G401 (cell line): ENCODE measurements at places on chromosomes 5 and 9.
A peak's percentile ranks its signal among the peaks of the same experiment; 100 is the strongest.

GRCh38 chr5:112127861-112128260 is 291.2 kb downstream of the EPB41L4A start:
- peak; percentile 96 for DNase-seq

- no peak for DNase-seq
Measured at GRCh38 chr5:148763996-148764395, 62.4 kb upstream of the ADRB2 start.

- no peak for DNase-seq
Measured at GRCh38 chr5:138981586-138981985, 106.5 kb upstream of the LRRTM2 start.

DNA sequence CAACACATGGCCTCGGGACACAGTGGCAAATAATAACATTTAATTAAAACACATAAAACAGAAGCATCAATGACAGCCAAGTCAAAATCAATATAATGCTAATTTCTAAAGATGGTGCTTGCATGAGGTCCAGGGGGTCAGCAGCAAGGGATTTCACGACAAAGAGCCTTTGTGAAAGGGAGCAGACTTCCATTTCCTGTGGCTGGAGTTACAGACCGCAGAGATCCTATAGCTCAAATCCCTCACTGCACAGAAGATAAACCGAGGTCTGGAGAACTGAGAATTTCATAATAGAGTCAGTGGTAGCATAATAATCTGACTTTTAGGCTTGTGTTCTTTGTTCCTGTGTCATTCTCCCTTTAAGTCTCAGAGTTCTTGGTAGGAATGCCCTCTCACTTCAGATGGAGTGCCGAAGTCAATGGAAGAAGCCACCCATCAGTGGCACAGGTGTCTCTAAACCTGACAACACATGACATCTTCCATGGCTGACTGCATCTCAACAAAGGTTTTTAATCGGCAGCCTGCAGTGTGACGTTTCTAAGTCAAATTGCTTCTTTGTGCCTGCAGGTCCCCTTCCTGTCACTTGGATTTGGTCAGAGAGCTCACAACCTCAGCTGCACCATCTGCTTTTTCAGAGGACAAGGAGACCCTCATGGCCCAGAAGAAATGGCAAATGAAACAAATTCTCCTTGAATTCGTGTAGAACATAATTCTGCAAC is 67.4 kb downstream of the CARTPT start:
- no peak for DNase-seq

GRCh38 chr5:109186759-109187158 is 223.0 kb downstream of the PJA2 start:
- DNase-seq = no peak

- no peak for DNase-seq
Measured at GRCh38 chr5:133494232-133494922, 118.0 kb downstream of the FSTL4 start.

DNA sequence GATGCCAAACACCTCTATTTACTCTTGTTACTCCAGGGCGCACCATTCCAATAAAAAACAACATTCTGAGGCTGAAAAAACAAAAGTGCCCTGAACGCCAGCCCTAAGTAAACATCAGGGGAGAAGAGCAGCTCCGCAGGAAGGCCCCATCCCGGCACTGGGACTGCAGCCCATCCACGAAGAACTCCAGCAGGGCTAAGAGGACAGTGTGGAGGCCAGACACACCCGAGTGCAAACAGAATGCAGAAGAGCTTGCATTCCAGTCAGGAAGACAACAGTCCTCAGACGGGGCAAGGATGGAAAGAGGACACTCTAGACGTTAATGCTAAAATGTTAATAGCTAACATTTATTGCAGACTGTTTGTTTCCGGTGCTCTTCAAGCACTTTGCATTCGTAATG is 33.0 kb downstream of the FAM240B start:
- DNase-seq = no peak

GRCh38 chr9:119436261-119436660 is 67.0 kb upstream of the BRINP1 start:
- no peak for DNase-seq

GRCh38 chr5:54756301-54756700 is 229.1 kb downstream of the ESM1 start:
- no peak for DNase-seq

GRCh38 chr9:23573800-23574199 is 252.2 kb downstream of the ELAVL2 start:
- no peak for DNase-seq

GRCh38 chr5:88889189-88890069 is 6.4 kb upstream of the MEF2C start:
- peak; percentile 49 for DNase-seq

- DNase-seq = no peak
Measured at GRCh38 chr9:3032898-3033297, 189.0 kb upstream of the PUM3 start.

- peak; percentile 81 for DNase-seq
Measured at GRCh38 chr9:133116346-133117231, 4.5 kb downstream of the RALGDS start.

GRCh38 chr5:140591747-140592372 is 27.2 kb downstream of the SLC35A4 start:
- no peak for DNase-seq

DNA sequence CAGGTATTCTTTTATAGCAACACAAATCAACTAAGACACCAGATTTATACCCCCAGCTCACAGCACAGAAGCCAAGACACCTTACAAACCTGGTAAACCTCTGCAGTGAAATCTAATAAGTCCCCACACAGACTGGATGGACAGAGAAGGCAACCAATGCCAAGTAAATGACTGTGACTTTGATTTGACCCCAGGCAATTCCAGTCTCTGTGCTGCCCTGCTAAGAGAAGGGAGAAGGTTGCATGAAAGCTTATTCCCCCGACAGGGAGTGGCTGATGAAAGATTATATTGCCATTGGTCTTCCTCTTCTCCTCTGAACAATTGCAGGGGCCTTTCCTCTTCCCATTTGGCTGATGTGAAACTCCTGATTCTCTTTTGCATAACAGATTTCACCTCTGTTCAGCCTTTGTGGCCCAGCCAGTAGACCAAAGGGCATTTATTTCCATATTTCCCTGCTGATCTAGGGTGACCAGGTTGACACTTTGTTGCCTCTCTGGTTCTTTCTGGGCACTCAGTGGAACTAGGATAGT is 107.6 kb downstream of the ADRB2 start:
- no peak for DNase-seq

DNA sequence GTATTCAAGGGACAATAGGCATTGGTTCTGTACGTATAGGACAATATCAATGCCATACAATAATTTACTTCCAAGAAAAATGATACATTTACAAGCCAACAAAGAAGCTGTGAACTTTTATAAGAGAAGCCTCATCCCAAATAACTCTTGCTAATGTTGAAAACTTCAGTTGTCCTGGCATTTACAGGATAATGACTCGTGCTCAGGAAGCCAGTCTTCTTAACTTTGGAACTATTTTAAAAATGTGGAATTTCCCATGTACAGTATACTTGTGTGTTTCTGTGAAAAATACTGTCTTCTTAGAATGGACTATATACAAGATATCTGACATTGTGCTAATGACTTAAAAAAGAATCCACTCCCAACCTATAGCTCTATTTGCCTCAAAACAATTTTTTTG is 1479.3 kb upstream of the CDH9 start:
- no peak for DNase-seq

DNA sequence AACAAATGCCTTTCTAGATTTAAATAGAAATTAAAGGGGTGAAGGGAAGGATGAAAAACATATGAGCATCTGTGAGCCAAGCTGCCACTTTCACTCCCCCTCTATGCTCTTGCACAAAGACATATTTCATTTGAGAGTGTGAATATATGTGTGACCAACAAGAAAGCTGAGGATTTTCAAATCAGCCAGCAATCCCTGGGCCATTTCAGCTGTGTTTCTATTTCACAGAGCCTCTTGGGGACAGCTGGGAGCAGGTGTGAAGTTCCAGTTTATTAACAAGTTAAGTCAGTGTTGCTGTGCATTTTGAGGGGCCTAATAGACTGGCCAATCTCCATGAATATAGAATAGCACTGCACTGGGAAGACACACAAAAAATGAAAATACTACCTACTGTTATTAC is 248.7 kb upstream of the RGMB start:
- DNase-seq = no peak

- no peak for DNase-seq
Measured at GRCh38 chr5:67006500-67006848, 190.1 kb downstream of the CD180 start.

DNA sequence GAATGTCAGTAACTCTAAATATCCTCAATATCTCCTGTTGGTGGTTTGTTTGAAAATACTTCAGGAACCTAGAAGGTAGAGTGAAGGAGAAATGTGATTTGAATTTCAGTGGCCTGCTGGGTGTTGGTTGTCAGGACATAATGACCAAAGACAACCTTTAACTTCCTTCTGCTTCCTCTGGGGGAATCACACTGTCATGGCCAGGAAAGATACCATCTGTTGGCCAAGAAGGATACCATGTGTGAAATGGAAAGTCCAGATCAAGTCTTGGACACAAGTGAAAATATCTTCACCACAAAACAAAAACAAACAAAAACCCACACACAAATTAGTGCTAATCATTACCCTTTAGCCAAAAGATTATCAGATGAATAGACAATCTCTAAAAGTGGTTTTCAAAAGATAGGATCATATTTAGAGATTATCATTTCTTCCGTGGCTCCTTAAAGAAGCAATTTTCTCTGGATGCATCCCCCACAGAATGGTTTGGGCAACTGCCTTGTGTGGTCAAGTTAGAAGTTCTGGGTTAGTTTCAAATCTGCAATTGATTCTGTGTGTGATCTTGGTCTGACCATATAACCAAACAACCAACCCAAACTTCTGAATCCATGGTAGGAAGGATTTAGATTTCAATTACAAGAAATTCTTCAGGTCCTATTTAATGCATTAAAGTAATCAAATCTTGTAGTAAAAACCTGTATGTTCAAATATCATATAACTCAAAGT is 1.6 kb downstream of the C1QTNF3 start:
- DNase-seq = no peak

- DNase-seq = no peak
Measured at GRCh38 chr9:134492281-134492691, 149.3 kb upstream of the COL5A1 start.

DNA sequence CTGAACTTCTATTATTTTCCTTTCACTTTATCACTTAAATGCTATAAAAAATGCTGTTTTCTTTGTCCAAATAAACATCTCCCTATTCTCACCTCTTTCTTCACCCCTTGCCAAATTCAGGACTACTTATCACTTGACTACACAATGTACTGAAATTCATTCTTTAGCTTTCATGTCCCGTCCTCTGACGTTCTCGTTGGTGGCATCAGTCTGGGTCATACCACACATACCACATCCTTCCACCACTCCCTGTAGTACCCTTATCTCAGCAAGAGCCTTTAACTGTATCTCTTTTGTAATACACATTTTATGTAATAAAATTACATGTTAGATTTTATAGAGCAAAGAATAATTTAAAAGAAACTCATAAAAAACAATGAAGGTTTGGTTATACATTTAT is 231.1 kb upstream of the PAPPA start:
- DNase-seq = no peak

GRCh38 chr5:54610197-54610944 is 92.8 kb downstream of the SNX18 start:
- DNase-seq = no peak

DNA sequence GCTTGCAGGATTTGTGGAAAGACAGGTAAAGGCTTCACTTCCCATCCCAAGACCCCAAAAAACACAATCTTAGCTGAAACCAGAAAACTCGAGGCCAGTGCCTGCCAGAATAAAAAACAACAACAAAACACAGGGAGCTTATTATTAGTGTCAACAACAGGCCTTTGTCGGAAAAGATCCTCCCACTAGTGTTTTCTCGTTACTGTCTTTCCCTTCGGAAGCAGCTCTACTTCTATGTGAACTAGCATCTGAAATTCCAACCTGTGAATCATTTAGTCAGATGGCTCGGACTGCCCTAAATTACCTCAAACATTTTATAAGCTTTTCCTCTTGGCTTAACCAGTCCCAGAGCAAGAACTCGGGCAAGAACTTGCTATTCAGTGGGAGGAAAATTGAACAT is 122.2 kb upstream of the GNA14 start:
- DNase-seq = no peak

GRCh38 chr5:79235634-79236361 is at the start of gene JMY:
TSS of gene JMY (plus strand) at chr5:79236131. CDS start at chr5:79236651, 520 bp downstream.
- DNase-seq = peak; percentile 86

GRCh38 chr9:12640016-12640587 is 53.1 kb upstream of the TYRP1 start:
- peak; percentile 30 for DNase-seq

DNA sequence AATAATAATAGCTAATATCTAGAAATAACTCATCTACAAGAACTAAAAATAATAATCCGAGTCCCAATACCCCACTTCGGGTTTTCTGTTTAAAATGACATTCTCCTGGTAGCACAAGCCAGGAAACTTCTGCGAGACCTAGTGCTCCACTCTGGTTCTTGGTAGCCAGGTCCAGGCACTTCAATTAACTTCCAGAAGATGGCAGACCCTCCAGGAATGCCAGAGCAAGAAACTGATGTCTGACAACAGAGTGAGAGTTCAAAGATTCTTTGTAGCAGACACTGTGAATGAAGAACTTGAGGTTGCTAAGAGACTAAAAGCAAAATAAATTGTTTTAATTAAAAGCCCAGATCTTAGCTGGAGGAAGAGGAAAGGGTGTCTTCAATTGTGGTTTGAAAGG is 1963.3 kb upstream of the CDH9 start:
- no peak for DNase-seq

- no peak for DNase-seq
Measured at GRCh38 chr9:110426052-110426709, 88.5 kb upstream of the TXNDC8 start.

DNA sequence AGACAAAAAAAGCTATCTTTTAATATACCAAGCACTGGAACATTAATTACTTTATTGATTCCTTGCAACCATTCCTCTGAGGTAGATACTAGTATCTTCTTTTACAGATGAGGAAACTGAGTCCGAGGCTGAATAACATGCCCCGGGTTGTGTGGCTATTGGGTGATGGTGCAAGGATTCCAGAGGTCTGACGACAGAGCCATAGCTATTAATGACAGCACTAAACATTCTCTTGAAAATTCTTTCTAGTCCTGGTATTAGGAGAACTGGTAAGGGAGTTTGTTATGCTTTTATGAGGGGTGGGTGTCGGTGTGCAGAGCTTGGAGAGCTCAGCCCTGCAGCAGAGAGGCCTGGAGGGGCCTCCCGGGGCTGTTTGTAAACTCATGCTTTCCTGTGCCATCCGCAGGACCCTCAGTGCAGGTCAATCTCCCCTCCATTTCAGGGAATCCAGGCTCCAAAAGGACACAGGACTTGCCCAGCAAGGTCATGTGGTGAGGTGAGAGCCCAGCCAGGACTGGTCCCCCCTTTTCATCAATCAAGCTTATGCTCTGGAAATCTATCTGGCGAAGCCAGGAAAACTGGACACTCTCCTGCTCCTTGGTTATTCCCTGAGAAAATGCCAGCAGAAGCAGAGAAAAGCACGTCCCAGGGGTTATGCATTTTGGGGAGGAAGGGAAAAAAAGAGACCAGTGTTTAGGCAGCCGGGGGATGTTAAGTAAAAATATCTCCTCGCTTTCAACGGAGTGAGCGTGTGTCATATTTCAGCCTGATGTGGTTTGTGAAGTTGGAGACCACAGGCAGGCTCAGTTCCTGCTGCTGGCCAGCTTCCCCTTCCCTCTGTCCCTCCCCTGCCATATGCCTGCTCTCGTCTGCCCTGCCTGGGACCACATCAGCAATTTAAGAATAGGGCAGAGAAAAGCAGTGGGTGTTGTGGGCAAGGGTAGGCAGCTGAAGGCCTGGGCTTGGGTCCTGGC is 3.7 kb downstream of the GSN start:
- DNase-seq = no peak
